ENCODE measurements at places on chromosomes 2 and 18.

GRCh38 chr2:1993711-1994682, 249.7 kb upstream of the PXDN start:
- no peak for DNase-seq

DNA sequence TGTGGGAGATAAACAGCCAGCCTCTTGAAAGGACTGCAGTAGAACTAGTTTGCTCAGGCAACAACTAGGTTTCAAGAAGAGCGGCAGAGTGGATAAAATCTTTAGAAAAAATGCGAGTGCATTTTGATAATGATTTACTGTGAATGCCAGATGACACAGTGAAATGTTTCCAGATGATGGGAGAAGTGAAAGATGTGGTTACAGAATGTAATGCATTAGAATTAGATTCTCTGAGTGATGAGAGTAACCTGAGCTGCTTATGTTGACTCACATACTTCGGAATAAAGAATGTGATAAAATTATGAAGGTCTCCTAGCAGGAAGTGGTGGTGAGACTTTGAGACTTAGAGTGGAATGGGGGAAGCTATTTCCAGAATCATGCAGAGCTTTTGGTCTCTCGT, 184.3 kb downstream of the GULP1 start:
- DNase-seq, result no peak

- DNase-seq, result no peak
Observed at GRCh38 chr2:150101947-150102346, 385.5 kb downstream of the RND3 start.

- no peak for DNase-seq
Observed at GRCh38 chr2:102294802-102295489, 16.4 kb upstream of the IL1RL1 start.

- DNase-seq, result no peak
Observed at GRCh38 chr2:28202719-28203118, 189.9 kb upstream of the FOSL2 start.

DNA sequence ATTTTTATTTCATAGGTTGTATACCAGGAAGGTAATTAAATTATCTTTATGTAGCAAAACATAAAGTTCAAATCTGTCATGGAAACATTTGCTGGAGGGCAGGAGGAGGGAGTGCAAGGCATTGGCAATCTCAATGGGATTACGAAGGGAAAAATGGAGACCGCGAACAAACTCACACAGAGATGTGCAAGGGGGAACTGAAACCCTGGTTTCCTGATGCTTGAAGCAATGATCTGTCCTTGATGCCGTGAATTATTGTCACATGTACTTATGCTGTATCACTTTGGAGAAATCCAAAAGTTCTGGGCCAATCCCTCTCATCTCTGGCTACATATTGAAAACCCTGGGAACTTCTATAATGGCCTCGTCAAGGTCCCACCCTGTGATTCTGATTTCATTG, 65.0 kb upstream of the MFF start:
- no peak for DNase-seq

DNA sequence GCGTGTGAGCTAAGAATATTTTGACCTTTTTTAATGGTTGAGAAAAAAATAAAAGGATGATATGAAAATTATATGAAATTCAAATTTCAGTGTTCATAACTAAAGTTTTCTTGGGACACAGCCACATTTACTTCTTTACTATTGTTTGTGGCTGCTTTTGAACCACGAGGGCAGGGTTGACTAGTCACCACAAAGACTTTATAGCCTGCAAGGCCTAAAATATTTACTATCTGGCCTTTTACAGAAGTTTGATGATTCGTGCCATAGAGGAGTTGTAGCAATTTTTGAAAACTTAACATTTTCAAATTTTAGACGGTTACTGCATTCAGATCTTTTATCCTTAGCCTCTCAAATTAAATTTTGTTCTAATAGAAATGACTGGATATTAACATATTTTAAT, 69.9 kb downstream of the LIMS1 start:
- no peak for DNase-seq

DNA sequence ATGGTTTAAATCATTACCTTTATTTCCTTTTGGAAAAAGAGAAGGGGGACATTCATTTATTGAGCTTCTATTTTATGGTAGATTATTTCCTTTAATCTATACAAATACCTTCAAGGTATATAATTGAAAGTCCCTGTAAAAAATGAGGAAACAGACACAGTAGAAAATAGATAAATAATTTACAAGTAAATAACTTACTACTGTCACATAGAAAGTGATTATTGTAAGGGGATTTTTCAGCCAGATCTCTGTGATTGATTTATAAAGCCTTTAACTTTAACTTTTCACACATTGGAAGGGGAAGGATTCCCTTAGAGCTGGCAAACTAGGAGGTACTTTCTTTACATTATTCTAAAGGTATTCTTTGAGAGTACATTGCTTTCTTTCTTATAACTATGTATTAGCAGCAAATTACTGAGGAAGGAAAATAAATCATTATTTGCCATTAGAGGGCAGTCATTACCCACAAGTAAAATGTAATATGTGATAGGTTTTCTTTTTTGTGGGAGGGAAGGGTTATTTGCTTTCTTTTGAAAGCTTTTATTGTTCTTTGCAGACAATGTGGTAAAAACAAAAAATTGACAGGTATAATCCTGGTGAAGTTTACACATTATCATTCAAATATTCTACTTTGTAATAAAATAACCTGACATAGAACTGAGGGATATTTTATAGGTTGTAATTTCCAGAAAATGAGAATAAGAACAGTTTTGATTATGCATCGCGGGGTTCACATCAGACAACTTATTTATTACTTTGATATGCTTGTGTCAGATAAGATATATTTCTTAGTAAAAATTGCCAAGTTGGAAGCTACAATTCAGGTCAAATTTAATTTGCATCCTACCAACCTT, 24.8 kb upstream of the RPE start:
- no peak for DNase-seq

- no peak for DNase-seq
Observed at GRCh38 chr2:178506524-178506923, 26.3 kb downstream of the PLEKHA3 start.

DNA sequence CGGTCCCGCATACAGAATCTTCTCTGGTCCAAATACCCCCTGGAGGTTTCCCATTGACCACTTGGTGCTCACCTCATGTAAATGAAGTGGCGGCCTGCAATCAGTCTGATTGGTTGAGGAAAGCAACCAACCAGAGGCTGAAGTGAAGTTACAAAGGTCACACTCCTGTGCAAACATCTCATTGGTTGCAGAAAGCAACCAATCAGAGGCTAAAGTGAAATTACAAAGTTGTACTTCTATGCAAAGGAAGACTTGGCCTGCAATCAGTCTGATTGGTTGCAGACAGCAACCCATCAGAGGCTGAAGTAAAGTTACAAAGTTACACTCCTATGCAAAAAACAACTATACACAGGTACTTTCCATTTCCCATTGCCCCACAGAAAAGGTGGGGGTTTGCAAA, 2.5 kb upstream of the SP100 start:
- no peak for DNase-seq

DNA sequence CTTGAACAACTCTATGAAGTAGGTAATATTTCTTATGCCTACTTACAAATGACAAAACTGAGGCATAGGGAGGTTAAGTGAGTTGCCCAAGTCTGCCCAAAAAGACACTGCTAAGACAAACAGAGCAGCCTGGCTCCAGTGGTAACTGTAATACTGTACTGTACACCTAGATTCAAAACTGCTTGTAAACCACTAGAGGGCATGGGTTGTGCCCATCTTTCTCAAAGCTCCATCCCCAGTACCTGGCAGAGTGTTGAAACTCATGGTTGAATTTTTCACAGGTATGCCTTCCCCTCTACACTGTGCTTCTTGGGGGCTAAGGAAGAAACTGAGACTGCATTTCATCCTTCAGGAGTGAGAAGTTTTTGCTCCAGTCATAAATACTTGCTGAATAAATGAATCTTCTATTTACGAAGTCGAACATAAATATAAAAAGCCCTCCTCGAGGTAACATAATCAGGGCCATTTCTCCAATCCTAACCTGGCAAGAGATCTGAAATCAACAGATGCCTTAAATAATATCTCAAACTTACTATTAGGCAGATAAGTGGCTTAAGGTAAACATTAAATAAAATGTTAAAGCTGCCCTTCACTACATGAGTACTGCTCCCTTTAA, 2.0 kb downstream of the PPP4R1 start:
- DNase-seq, result peak; percentile 46

DNA sequence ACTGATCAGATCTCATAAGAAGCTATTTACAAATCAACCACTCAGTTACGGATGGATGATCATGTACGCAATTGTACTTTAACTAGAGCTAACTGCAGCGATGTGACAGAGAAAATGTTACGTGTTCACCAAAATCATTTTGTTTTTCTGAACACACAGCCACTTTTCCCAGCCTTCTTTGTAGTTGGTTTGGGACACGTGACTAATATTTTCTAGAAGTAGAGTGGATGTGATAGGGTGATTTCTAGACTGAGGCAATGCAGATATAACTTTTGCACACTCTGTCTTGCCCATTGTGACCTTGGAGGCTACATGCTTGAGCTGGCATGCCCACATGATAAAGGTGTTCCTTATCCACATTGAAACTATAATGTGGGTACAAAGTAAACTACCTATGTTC, 9.9 kb upstream of the SLC9A4 start:
- DNase-seq, result no peak

DNA sequence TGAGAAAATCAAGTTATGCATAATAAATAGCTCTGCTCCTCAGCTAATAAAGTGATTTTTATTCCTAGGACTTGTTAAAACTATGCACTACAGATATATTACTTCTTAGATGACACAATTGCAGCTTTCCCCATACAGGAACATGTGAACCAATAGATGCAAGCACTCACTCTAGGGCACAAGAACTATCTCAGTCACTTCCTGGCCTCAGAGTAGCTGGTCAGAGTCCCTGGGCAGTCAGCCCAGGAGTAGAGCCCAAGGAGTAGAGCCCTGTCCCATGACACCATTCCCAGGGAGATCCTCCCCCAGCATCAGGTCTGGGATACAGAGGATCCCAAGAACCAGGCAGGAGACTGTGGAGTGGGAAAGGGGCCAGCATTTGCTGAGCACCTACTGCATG, 2.7 kb downstream of the TNS1 start:
- DNase-seq, result no peak

- no peak for DNase-seq
Observed at GRCh38 chr2:48540237-48540935, 10.4 kb downstream of the STON1 start.

DNA sequence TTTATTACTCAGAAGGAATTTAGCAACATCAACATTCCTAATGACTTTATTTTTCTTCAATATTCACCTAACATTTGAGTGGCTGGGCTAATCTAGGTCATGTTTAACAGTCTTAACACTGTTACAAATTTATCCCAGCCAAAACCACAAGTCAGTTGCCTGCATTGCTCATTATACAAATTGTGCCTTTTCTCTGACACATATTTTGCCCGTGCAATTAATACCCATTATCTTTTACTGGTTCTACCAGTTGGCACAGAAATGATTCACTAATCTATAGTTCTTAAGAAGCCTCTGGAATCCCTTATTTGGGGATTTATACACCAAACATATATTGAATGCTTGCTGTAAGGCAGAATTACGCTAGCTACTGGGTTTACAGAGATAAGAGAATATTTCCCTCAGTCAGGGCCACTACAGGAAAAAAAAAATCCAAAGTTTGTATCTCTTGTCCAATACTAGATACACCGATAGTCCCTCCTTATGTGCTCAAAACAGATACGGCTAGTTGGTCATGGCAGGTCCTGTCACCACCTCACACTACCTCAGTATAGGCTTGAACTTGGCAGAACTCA, 46.3 kb downstream of the ZCCHC2 start:
- no peak for DNase-seq

GRCh38 chr18:58756596-58757240, 85.5 kb downstream of the MALT1 start:
- no peak for DNase-seq

GRCh38 chr18:10274301-10274700, 180.1 kb upstream of the APCDD1 start:
- no peak for DNase-seq

DNA sequence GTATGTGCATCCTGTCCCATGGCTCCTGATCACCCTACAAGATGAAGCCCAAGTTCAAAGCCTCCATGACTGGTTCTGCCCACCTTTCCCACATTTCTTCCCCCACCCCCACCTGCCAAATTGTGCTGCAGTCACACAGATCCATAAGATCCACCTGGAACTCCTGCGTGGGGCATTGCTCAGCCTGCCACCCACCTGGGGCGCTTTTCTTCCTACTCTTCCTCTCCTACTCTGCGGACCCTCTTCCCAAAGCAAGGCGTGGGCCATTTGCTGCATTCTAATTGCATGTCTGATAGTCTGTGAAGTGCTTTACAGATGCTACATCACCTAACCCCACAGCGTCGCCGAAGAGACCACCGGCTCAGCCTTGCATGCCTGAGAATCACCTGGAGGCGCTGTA, 402.4 kb upstream of the ID2 start:
- no peak for DNase-seq

DNA sequence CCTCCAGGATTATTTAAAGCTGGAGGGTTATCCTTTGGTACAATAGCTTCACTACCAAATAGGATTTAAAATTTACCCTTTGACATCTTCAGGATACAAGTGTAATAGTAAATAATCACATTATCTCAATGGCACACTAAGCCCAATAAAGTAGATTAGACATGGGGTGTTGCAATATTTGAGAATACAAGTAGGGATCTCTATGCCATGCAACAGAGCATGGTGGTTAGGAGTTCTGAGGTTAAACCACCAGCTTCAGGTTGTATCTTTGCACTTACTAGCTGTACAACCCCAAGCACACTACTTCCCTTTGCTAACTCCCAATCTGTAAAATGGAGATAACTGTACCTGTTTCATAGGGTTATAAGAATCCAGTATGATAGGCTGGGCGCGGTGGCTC, 6.2 kb downstream of the MBD2 start:
- DNase-seq, result no peak

- no peak for DNase-seq
Observed at GRCh38 chr2:180621941-180622918, 358.2 kb upstream of the UBE2E3 start.

DNA sequence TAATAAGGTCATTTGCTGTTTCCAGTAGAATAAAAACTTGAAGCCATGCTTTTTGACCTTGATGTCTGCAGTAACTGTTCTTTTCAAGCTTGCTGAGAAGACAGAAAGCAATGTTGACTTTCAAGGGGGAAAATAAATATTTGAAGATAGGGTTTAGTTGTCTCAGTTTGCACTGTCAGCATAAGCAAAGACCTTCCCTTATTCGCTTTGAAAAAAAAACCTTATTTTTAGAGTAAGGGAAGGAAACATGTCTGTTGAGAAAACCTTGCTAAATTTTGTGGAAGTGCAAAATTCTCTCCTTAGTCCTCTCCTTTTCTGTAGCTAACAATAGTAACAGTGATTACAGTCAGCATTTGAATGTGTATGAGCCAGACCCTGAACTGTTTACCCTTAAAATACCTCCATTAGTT, 43.1 kb downstream of the MAP4K4 start:
- DNase-seq, result no peak

Measured in activated naive CD4-positive, alpha-beta T cell treated with anti-CD3 and anti-CD28 coated beads for 36 hours (primary cell).